ENCODE measurements at places on chromosomes 4 and X. TPM values are rescaled to one million over a fixed set of nuclear protein-coding genes. Genes with fewer than 3 reads are reported as not detected.

Gene MTNR1A
- 0.50 TPM for total RNA-seq

Gene SLC2A9
- 0.48 TPM for total RNA-seq

Gene KIT
- not detected for total RNA-seq

Gene FOXO4
- total RNA-seq, result 1.3 TPM

Gene PRSS12
- total RNA-seq, result 0.33 TPM

Gene PRDM8
- 0.33 TPM for total RNA-seq

Gene LNX1
- not detected for total RNA-seq

Gene REELD1
- total RNA-seq, result not detected

Gene NUP62CL
- 13.4 TPM for total RNA-seq

Gene SUPT20HL1
- total RNA-seq, result not detected

Gene CXorf49
- total RNA-seq, result not detected

Gene AFAP1
- 32.5 TPM for total RNA-seq

Gene ARMCX2
- not detected for total RNA-seq

Gene USP17L27
- total RNA-seq, result not detected

Gene CXCL8
- 10.2 TPM for total RNA-seq

Gene NDP
- not detected for total RNA-seq

Gene RENBP
- total RNA-seq, result 0.18 TPM

Gene ZNF185
- 6.5 TPM for total RNA-seq

Gene BBS7
- total RNA-seq, result 12.6 TPM

Gene HDX
- 3.1 TPM for total RNA-seq

Gene FABP2
- not detected for total RNA-seq

Gene FANCB
- total RNA-seq, result 2.7 TPM

Gene TLR2
- total RNA-seq, result 0.13 TPM

Gene HSPA4L
- total RNA-seq, result 9.6 TPM

Gene PLP1
- not detected for total RNA-seq

Gene VEGFC
- total RNA-seq, result 17.3 TPM

Gene ADH1A
- not detected for total RNA-seq

Gene TMEM31
- total RNA-seq, result not detected

Gene TMPRSS11D
- not detected for total RNA-seq

Gene CT83
- total RNA-seq, result not detected

Gene S100G
- not detected for total RNA-seq

Gene UGT2B10
- 0.09 TPM for total RNA-seq

Gene SLC25A31
- not detected for total RNA-seq

Gene FAT4
- total RNA-seq, result 1.1 TPM

Gene ANXA5
- 491 TPM for total RNA-seq

Gene TMPRSS11F
- not detected for total RNA-seq

Gene CTSO
- total RNA-seq, result 0.82 TPM

Gene NR3C2
- not detected for total RNA-seq

Gene PPARGC1A
- total RNA-seq, result 0.05 TPM

Gene CSAG1
- total RNA-seq, result 0.27 TPM

Gene PNMA3
- total RNA-seq, result 0.25 TPM

Gene EXOC1L
- not detected for total RNA-seq

Gene TBC1D19
- 3.2 TPM for total RNA-seq

Gene IKBKG
- 45.0 TPM for total RNA-seq

Gene GPC3
- total RNA-seq, result 0.16 TPM
